ENCODE measurements at places on chromosomes 4 and X.

DNA sequence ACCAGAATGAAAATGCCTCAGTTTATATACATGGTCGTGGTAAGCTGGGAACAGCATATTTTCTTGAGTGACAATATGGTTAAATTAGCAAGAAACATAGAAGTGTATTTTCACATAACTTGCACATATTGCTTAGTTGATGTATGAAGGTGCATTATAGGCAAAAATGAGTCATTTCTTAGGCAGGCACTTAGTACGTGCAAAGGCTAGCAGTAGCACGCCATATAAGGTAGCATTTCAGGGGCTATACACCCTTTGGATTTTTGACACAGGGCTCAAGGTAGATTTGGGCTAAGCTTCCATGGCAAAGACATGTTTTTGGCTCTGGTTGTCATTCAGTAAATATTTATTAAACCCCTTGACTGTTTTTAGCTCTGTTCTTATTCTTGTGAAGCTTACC is 33.1 kb downstream of the PCDH7 start:
- no peak for DNase-seq

- no peak for DNase-seq
Measured at GRCh38 chr4:87414816-87415215, 7.6 kb upstream of the NUDT9 start.

GRCh38 chr4:119209586-119209985 is 2.9 kb upstream of the USP53 start:
- DNase-seq = no peak

DNA sequence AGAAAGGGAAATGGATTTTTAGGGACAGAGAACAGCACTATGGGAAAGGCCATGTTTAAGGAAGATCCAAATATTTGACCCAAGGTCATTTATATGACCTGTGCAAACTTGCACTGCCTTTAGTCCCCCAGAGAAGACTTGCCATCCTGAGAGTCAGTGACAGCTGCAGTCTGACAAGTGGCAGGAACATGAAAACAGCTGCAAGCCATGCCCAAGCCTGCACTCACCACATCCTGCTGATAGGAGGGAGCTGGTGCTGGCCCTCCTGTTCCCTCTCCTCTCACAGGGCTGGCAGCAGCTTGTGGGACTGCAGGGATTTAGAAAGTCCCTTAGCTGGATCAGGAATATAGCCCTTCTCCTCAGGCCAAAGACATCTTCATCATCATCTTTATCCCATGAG is 187.7 kb downstream of the RAP1GDS1 start:
- no peak for DNase-seq

GRCh38 chr4:64399313-64400109 is 9.7 kb downstream of the TECRL start:
- no peak for DNase-seq

DNA sequence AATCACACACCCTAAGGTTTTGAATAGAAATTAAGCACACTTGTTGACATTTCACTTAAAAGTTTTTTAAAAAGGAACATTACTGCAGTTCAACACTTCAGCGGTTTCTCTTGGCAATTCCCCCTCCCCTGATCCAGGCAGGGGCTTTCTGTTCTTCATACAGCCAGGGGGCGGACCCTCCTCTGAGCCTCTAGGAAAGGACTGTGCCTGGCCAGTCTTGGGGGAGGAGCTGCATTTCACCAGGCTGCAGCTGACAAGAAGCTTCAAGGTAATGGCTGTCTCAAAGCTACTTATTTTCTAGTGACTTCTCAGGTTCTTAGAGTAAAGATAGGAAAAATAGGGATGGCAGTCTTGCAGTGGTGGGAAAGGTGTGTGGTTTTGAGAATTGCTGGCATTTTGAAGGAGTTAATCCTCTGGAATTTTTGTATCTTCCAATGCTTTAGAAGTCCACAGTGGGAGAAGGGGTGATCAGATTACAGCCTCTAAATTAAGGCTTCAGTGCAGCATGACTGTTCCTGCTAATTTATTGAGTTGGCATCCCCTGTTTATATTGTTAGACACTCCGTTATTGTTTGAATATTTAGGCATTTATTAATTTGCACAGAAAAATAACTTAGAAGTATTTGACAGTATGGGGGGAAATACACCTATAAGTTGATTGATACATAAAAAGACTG is 33.5 kb downstream of the PWWP3B start:
- DNase-seq = no peak

GRCh38 chr4:184541907-184542306 is 67.6 kb upstream of the IRF2 start:
- no peak for DNase-seq

GRCh38 chrX:120120223-120120622 is 4.5 kb upstream of the RHOXF1 start:
- no peak for DNase-seq

DNA sequence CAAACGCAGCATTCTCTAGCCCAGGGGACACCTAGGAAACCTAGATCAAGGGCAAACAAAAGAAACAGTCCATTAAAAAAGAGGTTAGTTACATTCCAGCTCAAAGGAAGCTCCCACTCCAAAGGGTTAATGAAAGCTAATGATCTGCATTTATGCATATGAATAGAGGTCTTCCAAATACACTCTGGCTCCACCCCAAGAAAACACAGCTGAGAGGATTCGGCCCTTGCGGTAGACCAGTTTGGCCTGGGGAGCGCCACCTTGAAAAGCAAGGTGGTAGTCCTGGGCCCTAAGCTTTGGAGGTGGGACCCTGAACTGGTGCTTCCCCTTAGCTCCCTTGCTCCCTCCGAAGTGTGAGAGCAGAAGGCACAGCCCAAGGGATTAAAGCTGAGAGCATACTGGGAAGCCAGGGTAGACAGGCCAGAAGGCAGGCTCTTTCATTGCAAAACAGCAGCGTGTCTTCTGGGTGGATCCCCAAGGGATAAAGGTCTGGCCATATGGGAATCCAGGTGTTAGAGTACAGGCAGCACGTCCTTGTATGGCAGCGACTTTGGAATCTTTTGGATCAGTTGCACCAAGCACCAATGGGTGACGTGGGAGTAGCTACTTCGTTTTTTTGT is 3.7 kb downstream of the GABRQ start:
- DNase-seq = no peak

DNA sequence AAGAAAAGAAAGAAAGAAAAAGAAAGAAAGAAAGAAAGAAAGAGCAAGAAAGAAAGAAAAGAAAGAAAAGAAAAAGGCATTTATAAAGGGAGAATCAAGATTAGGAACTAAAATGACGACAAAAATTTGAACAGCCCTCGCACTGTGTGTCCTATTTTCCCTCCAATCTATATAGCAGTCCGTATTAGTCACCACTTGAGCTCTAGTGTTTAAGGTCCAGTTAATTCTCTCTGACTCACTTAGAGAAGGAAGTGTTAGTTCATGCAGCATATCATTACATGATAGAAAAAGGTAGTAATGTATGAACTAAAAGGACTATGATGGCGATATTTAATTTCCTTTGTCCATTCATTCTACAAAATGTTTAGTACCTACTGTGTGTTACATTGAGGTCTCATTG is 122.7 kb downstream of the CBLL2 start:
- no peak for DNase-seq

- DNase-seq = no peak
Measured at GRCh38 chrX:26783512-26784225, 567.7 kb downstream of the MAGEB5 start.

- no peak for DNase-seq
Measured at GRCh38 chr4:3874028-3874415, 107.8 kb downstream of the ADRA2C start.

DNA sequence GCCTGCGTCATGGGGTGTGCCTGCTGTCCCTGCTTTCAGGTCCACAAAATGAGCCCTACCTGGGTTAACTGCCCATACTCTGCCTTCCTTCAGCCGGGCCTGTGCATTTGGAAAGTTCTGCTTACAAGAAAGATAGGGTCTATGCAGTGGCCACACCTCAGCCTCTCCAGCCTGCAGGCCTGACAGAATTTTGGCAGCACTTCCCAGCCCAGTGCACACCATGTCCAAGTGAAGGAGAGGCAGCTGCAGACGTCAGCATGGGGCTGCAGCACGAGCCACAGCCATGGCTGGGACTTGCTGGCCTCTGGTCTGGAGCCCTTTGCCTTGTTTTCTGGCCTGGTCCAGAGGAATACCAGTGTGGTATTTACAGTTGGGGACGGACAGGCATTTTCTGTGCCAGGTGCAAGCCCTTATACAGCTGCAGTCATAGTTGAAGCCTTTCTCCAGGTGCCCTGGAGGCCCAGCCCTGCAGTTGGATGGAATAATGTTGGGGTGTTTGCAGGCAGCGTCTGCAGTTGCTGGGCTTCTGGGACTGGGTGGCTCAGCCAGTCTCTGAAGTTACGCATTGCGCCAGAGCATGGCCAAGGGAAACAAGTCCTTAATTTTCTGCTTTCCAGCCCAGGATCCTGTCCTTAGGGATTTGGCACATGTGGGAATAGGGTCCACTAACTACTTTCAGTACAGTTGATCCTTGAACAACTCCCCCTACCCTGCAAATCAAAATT is 26.2 kb downstream of the JADE1 start:
- DNase-seq = no peak

- DNase-seq = no peak
Measured at GRCh38 chr4:155544547-155544946, 122.1 kb upstream of the GUCY1A1 start.

DNA sequence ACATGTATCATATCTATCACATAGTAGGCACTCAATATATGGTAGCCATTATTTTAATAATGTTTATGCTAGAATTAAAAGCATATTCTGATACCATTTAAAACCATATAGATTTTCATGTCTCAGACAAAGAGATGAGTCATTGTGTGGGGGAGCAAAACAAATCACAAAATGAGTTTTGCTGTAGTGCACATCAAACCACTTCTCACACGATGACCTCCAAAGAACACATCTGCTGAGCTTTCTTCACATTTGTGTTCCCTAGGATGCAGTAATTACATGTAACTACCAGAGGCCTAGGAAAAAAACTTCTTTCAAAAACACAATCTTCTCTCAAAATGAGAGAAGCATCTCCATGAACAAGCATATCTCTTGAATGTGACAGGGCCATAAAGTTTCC is 56.1 kb upstream of the BRS3 start:
- no peak for DNase-seq

GRCh38 chrX:150982235-150982787 is 824 bp upstream of the HMGB3 start:
- DNase-seq = no peak

DNA sequence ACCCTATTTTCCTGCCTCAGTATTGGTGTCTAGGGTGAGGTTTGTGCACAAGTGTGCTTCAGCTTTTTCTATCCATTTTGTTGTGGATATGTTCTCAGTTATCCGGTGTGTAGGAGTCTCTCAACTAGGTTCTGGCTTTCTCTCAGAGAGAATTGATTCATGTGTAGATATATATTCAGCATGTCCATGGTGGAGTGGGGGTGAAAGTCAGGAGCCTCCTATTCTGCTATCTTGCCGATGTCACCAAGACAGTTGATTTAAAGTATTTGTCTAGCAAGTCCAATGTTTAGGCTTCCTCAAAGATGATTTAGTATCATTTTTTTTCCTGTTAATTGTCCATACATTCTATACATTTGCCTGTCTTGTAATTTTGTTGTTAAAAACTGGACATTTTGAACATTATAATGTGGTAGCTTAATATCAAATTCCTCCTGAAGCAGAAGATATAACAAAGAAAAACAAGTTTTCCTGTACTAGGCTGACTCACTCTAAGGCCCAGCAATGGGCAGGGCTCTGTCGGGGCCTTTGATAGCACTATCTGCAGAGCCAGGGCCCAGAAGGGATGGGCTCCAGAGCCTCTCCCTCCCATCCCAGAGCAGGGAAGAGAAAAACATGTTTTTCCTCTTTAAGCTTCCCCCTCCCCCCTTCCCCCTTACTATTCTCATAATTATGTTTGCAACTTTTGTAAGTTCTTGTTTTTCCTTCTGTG is 37.6 kb downstream of the GLUD2 start:
- DNase-seq = no peak

DNA sequence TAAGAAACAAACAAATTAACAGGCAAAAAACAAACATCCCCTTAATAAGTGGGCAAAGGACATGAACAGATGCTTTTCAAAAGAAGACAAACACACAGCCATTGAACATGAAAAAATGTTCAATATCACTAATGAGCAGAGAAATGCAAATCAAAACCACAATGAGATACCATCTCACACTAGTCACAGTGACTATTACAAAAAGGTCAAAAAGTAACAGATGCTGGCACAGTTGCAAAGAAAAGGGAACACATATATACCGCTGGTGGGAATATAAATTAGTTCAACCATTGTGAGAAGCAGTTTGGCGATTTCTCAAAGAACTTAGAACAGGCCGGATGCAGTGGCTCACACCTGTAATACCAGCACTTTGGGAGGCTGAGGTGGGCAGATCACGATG is 146.1 kb upstream of the NEIL3 start:
- no peak for DNase-seq

- DNase-seq = no peak
Measured at GRCh38 chr4:5463936-5464650, 244.3 kb downstream of the EVC2 start.

DNA sequence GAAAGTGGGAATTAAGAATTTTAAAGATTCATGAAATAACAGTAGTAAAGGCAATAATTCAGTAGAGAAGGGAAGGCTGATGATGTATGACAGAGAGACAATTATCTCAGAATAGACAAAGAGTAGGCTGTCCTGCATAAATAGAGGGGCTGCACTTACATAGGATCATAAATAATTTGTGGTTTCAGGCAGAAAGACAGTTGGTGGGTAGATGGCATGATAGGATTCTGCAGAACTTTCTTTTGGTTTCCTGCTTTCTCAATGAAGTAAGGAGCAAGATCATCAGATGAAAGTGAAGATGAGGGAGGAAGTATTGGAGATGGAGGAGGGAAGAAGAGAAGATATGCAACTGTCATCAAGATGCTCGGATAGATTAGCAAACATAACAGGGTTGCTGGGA is 604.9 kb upstream of the ZFP42 start:
- no peak for DNase-seq

GRCh38 chrX:69493193-69493592 is 10.9 kb upstream of the NALF2 start:
- DNase-seq = no peak

DNA sequence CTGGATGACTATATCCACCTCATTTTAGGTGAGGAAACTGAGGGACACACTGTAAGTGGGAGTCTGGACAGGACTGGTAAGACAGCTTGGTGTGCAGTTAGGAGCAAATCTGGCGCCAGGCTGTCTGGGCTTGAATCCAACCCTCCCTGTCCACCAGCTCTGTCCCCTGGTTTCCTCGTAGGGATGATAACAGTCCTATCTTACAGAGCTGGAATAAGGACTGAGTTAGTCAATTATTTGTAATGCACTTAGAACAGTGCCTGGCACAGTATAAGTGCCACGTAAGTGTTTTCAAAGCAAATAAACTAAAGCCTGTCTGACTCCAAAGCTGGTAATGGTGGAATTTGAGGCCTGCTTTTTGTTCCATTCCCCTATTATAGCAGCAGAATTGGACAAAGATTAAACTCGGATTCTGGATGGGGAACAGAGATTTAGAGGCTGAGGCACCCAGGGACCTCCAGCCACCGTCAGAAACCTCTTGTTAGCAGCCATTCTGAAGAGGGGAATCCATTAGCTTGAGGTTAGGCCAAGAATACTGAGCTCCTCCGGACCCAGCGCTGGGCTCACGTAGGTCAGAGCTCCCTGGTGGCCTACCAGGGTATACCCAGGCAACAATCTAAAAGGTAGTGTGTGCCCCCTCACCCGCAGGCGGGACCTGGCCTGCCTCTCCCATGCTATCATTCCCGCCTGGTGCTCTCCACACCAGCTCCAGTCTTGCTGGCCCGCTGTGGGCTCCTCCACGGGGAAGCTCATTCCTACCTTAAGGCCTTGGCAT is 102.1 kb downstream of the UCHL1 start:
- no peak for DNase-seq

GRCh38 chr4:166662266-166662843 is 571.9 kb downstream of the SPOCK3 start:
- no peak for DNase-seq

- no peak for DNase-seq
Measured at GRCh38 chr4:22130741-22131140, 182.2 kb upstream of the KCNIP4 start.

GRCh38 chr4:38062088-38062775 is 102.0 kb downstream of the PTTG2 start:
- DNase-seq = peak; percentile 71
